Stimulated activated CD8-positive, alpha-beta memory T cell treated with anti-CD3 and anti-CD28 coated beads, Interleukin-7, amount 100 ng/mL, for 1 hour (primary cell): ENCODE measurements at places on chromosomes 12 and 14.

DNA sequence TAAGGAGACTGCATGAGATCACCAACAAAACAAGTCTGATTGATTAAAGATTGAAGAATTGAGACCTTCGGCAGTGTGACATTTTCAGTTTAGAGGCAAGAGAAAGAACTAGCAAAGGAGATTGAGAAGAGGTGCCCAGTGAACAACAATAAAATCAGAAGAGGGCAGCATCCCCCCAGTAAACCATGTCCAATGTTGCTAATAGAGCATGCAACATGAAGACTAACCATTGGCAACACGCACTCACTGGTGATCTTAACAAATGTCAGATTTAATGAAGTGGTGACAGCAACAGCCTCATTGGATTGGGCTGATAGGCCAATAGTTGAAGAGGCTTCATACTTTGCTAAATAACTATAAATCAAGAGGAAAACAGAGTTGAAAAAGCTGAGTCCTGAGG, 20.7 kb upstream of the TAS2R14 start:
- DNase-seq, result no peak

DNA sequence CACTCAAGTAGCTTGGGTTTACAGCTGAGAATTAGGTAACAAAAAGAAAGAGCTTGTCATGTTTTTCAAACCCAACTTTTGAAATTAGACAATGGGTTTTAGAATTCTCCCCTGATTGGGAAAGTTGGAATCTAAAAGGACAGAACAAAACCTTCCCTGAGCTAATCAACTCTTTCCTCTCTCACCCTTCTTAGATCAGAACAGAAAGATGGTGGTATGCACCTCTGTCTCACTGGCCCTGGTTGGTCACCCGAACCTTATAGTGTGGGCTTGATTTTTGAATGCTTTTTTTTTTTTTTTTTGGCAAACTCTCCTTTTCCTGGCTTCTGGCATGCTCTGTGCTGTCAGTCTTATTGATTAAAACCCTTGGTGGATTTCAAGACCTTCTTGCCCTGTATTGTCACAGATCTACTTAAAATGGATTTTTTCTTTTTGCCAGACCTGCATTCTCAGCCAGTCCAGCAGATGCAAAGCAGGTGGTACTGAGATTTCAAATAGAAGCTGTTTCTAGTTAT, 251.1 kb upstream of the RMST start:
- no peak for DNase-seq

DNA sequence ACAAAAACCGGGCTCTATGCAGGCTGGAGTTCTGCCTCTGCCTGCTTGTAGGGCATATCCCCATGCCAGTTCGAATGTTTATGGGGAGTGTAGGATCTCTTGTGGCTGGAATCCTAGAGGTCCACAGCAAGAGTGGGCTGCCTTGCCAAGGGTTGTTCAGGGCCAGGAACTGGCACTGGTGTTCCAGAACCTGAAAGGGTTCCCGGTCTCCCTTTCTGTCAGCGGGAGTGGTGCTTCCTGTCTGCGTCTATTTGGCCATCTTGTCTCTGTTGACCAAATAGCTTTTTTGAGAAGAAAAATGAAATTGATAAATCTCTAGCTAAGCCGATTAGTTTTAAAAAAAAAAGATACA, 17.8 kb downstream of the OLR1 start:
- DNase-seq, result no peak

DNA sequence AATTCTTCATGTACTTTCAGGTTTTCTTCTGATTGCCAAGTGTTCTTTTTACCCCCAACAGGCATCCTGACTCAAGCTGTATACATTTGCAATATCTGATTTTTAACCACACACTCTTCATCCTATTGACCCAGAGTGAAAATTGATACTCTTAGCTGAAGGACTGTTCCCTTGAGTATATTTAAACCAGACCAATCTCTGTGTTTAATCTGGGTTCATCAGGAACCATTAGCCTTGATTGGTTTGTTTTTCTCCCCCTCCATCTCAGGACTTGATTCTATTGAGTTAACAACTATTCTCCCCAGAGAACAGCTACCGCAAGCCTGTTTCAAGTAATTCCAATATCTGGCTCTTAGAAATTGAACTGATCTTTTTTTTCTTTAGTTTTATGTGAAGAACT, 222.3 kb upstream of the NOVA1 start:
- DNase-seq, result no peak

DNA sequence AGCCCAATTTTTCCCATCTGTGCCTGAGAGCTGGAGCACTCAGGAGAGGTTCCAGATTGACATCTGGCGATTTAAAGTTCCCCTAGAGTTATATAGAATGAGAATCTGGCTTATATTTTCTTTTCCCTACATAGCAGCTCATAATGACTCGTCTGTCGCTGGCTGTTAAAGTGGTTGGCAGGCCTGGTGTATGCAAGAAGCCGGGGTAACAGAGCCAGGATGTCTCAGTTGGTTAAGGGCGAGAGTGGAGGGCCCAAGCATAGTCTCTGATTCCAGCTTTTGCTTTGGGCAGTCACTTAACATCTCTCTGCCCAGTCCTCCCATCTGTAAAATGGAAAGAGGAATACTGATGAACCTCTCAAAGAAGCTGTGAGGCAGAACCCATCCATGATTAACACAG, 751.6 kb downstream of the NOVA1 start:
- no peak for DNase-seq

DNA sequence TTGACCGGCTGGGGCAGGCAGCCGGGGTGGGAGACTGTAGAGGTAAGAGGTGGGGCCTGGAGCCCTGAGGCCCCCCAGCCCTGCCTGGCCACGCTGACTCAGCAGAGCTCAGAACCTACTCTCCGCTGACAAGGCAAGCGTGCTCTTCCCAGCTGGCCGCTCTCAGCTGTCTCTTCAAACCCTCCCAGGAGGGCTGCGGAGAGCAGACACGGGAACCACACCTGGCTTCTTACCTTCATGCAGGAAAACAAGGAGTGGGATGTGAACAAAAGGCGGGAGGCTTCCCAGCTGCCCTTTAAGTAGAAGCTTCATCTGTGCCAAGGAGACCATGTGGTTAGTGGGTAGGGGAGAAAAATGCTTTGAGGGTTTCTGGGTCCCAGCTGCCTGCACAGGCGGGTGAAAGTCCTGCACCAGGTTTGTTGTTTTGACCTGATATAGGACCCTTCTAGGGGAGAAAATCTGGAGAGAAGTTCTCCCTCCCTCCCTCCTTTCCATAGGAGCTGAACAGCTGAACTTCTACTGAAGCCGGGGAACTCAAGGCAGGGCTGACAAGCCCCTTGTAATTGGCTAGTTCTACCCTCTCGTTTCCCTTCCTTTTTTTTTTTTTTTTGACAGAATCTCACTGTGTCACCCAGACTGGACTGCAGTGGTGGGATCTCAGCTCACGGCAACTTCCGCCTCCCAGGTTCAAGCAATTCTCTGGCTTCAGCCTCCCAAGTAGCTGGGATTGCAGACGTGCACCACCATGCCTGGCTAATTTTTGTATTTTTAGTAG, 12.8 kb upstream of the TESC start:
- no peak for DNase-seq

GRCh38 chr12:18703321-18703720, 34.5 kb downstream of the PLCZ1 start:
- DNase-seq, result no peak

DNA sequence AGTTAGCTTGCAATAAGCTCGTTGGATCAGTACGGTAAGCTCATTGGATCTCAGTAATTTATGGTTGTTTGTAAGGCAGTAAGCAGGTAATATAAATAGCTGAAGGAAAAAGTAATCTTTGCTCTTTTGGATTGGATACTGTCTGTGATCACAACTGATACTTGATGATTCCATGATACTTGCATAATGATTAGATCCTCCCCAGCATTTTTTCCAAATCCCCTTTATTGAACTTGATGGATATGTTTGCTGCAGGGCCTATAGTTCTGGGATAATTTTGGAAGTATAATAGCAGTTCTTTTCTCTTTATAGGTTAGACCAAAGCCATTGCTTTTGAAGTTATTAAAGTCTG, 5.2 kb downstream of the MDM2 start:
- no peak for DNase-seq

- no peak for DNase-seq
These were observed 353.6 kb downstream of the TMTC2 start for GRCh38 chr12:83040339-83040738.

GRCh38 chr12:54032627-54033100, at the start of gene HOXC5:
Gene HOXC5 (plus strand): TSS chr12:54033050. CDS start chr12:54033123, 73 bp downstream.
- DNase-seq, result peak; percentile 34

- DNase-seq, result no peak
These were observed 1.4 kb upstream of the RNF10 start for GRCh38 chr12:120532701-120533238.

DNA sequence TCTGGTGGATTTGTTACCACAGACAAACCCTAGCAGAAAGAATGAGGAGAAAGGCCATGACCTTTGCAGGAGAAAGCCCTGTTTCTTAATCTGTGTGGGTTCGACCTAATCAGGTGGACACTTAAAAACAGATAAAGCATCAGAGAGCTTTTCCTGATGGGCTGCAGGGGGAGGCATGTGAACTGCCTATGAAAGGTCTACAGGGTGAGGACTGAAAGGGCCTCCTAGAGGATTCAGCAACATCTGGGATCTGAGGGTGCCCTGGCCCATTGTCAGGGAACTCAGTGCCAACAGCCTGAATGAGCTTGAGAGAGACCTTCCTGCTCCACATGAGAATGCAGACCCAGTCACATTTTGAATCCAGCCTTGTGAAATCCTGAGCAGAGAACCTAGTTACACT, 178.8 kb upstream of the DDHD1 start:
- DNase-seq, result no peak

DNA sequence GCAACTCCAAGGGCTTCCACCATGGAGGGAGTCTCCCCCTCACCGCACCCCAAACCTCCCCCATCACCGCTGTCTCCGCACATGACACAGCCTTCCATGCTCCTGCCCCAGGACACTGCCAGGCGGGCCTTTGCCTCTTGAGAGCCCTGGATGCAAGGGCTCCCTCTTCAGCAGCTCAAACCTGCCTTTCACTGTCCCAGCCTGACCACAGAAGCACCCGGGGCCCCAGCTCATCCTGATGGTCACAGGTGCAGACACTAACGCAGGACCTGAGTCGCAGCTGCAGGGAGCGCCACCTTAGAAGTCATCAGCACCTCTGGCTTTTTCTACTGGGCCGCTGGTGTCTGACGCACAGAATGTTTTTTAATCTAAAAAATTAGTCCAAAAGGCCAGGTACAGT, 54.0 kb downstream of the SYNE3 start:
- no peak for DNase-seq

DNA sequence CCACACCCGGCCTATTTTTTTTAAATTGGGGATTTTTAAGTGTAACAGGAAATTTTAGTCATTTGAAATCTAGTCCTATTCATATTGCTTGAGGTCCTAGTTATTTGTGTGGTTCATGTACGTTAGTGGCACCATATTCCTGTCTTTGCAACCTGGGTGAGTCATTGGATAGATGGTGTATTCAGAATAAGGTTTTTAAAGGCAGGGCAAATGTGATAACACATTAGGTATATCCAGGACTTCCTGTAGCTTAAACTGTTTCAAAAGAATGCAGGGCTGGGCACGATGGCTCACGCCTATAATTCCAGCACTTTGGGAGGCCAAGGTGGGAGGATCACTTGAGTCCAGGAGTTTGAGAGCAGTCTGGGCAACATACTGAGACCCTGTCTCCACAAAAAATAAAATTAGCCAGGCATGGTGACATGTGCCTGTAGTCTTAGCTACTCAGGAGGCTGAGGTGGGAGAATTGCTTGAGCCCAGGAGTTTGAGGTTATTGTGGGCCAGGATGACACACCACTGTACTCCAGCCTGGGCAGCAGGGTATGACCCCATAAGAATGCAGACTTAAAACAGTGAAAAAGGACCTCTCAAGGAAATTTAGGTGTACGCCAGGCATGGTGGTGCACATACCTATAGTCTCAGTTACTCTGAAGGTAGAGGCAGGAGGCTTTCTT, 8.1 kb downstream of the ATP6V0A2 start:
- no peak for DNase-seq

- no peak for DNase-seq
These were observed 4.9 kb downstream of the SVOP start for GRCh38 chr12:109016016-109016415.

DNA sequence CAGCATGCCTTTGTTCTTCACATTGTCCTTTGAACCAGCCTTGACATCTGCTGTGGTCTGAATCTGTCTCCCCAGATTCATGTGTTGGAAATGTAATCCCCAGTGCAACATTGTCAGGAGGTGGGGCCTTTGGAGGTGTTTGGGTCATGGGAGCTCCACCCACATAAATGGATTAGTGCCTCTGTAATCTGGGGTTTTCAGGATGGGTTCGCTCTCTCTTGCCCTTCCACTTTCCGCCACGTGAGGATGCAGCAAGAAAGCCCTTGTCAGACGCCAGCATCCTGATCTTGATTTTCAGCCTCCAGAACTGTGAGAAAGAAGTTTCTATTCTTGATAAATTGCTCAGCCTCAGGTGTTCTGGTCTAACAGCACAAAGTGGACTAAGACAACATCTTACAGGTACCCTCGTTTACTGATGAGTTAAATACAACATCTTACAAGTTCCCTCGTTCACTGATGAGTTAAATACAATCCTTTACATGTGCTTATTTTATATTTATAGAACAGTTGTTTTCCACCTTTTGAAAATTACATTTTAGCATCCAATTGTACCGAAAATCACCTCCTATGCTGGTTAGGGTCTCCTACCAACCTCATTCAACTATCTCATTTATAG, 54.4 kb upstream of the RIMBP2 start:
- DNase-seq, result no peak

DNA sequence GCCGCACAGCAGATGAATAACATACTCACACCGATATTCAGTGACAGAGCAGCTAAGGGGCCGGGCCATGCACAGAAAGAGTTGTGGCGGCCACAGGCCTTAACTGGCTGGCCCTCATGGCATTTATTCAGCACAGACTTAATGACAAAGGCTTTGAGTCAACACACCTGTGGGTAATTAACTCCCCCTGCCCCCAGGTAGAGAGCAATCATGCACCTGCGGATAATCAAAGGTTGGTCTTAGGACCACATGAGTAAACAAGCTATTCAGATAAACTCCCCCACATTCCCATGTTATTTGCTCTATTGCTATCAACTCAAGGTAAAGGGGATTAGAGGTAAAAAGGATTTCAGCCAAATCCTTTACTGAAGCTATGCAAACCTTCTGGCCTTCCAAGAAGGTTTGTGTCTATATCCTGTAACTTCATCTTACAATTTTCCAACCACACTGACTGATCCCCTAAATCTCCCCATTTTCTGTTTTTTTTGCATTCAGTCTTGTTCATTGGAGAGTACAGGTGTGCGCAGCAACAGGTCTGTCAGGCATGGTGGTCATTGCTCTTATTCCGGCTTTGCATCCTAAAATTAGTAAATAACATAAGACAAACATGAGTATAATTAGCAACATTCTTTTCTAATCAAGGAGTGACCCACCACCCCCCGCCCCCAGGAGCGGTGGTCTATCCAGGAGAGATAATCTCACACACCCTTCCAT, 16.9 kb upstream of the BLTP3B start:
- DNase-seq, result no peak

- DNase-seq, result no peak
These were observed 37.5 kb upstream of the SLC2A3 start for GRCh38 chr12:7973457-7973825.

GRCh38 chr12:116336542-116337065, 59.1 kb upstream of the MED13L start:
- DNase-seq, result no peak

GRCh38 chr12:91529829-91530228, 347.2 kb upstream of the DCN start:
- no peak for DNase-seq
